HTR-8/SVneo (cell line): ENCODE measurements at places on chromosomes 1 and 21.

- DNase-seq, result no peak
Measured at GRCh38 chr1:184854036-184854435, 99.4 kb upstream of the EDEM3 start.

GRCh38 chr1:197181982-197182381 lies 35.5 kb upstream of the ASPM start:
- no peak for DNase-seq

DNA sequence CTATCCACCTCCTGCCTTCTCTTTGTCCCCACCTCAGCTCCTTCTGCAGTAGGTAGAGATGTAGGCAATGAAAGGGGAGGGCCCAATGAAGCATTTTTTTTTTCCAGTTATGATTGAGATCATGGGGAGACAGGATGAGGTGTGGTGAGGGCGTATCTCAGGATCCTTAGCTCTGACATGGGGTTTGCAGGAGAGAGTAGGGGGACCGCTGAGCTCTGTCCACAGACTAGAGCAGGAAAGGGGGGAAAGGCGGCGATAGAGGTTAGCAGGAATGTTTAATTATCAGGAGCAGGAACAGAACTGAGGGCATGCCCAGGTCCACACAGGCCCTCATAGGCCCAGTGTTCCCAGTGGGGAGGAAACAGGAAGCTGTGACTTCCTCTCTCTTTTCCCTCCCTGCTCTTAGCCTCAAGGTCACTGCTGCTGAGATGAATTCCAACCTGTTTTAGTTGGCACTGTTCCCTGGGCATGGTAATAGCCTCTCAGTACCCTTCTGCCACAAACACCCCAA lies 901 bp upstream of the RXFP4 start:
- DNase-seq, result peak; percentile 37

DNA sequence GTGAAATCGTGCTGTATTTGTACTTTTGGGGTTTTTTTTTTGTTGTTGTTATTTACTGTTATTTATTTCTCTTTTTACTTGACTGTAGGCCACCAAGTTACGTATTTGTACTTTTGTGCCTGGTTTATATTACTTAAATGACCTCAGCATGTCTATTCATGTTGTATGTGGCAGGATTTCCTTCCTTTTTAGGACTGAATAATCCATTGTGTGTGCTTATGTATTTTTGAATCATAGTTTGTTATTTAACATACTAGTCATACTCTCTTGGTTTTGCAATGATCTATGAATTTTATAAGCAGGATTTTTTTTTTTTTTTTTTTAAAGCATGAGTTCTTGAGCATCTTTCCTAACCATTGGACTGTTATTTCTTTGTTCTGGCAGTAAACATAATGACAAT lies 51.2 kb downstream of the RNF2 start:
- DNase-seq, result no peak

DNA sequence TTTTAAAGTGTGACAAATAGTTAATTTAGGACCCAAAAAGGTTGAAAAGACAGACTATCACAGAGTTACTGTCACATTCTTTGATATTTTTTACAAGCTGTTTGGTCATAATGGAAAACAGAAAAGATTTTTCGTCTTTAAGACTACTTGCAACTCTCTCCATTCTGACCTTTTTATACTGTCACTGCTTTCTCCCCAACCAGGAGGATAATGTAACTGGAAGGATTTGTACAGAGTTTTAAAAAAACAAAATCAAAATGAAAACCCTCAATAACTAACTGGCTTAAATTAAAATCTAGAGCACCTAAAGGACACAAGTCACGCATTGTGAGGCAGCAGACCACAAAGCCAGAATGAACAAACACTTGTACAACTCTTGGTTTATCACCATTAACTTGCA lies 257.7 kb downstream of the FAF1 start:
- DNase-seq, result no peak

DNA sequence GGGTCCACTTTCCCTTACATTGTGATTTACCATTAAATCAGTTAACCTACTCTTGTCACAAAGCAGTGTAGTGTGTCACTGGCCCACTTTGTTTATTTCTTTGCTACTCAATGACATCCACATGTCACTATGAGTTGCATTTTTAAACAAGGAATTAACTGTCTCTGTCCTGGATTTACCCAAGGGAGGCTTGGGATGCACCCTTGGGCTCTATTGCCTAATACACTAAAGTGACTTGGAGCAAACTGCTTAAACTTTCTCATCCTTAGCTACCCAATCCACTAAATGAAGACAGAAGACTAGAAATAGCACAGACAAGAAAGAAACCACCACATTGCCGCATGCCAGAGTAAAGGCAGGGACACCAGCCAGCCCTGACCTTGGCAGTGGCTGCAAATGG lies 136.2 kb upstream of the TIAM1 start:
- DNase-seq, result no peak

DNA sequence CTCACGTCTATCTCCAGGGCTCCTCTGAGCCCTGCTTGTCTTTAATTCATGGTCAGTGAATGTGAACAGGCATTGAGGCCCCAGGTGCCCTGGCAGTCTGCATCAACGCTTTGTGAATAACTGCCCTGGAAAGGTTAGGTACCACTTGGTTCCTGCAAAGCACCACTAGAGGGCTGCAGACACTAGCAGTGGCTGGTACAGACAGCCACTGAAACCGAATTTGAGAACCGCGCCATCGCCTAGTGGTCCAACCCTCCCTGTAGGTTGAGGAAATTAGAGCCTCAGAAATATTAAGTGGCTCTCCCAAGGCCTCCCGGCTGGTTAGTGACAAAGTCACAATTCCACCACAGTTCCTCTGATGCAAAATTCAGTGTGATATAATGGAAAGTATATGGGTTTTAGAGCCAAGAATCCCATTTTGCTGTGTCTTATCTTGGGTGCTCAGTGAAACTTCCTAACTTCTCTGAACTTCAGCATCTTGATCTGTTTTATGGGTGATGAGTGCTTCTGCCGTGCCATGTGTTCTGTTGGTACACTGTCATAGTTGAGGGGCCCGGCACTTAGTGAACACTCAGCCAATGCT lies 46.2 kb upstream of the BCL9 start:
- peak; percentile 59 for DNase-seq

DNA sequence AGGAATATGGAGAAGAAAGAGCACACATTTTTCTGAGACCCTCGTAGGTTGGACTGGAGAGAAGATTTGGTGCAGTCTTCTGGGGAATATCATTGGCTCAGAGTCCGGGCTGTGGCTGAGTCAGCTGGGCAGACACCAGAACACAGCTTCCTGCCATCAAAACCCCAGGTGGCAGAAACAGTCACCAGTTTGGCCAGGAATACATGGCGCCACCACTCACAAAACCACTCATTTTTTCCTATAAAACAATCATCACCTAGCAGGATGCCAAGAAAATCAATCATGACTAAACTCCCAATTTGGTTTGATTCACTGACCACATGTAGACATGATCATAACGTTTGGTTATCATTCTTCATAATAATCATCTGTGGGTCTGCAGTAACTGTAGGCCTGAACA lies 178.1 kb upstream of the PBX1 start:
- no peak for DNase-seq

DNA sequence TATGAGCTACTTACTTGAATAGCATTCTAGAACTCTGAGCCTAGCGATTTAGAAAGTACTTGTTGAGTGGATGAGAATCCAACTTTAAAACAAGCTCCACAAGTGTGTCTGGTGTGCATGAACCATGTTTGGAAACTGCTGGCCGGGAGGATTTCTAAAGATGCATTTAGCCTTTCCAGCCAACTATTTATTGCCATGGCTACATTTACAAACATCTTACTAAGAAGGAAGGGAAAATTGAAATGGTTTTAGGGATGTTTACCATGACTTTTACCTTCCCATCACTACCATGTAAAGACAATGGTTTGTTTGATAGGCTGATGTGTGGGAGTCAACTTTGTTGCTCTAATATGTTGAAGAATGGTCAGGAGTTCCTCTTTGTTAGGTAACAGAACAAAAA lies 37.7 kb upstream of the ARHGAP29 start:
- DNase-seq, result no peak

DNA sequence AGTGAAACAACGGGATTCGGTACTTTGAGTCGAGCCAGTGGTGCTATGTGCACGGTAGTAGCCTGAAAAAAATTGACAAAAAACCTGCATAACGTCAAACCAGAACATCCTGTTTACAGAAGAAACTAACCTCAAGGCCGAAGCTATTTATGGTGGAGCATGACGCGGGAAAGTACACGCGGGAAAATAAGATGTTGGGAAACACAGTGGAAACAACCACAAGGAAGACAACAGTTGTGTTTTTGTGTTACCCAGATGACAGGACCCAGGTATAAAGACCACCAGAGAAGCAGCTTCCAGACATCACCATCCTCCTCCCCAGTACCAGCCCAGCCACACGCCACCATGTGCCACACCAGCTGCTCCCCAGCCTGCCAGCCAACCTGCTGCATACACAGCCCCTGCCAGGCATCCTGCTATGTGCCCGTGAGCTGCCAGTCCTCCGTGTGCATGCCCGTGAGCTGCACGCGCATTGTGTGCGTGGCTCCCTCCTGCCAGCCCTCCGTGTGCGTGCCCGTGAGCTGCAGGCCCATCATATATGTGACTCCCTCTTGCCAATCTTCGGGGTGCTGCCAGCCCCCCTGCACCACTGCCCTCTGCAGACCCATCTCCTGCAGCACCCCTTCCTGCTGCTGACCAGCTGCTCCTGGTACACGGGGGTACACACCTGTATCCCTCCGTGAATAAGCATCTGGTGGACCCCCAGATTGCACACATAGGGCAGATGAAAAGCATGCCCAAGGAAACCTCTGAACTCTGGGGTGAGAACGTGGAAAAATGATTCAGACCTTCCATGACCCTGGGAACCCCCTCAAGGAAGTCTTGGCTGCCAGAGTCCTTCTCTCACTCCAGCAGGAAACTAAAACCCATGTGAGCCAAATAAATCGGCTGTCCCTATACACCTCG lies at the start of gene KRTAP12-3:
TSS of gene KRTAP12-3 (plus strand) at position 298 of the 906 bp plus-strand sequence. CDS start at position 346, 48 bp downstream.
- no peak for DNase-seq

DNA sequence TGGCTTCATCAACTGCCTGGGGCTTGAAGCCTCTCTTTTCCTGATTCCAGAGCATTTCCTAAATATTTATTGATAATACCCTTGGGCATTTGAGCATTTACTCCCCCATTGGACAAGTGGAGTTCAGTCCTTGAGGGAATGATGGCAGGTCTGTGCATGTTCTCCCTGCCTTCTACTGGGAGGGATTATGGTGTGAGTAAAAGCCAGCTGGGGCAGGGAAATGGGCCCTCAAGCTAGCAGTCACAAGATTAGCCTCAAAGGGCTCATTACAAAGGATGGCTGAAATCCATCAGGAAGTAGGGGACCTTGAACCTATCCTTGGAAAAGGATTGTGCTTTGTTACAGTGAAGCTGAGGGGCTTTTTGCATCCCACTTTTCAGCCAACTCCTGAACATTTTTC lies 24.2 kb upstream of the OSBPL9 start:
- no peak for DNase-seq
